ENCODE measurements at places on chromosomes 6 and 20.

- DNase-seq = no peak
Measured at GRCh38 chr6:19454001-19454720, 383.0 kb upstream of the ID4 start.

- peak; percentile 79 for DNase-seq
Measured at GRCh38 chr6:155223646-155224451, 40.0 kb upstream of the CLDN20 start.

DNA sequence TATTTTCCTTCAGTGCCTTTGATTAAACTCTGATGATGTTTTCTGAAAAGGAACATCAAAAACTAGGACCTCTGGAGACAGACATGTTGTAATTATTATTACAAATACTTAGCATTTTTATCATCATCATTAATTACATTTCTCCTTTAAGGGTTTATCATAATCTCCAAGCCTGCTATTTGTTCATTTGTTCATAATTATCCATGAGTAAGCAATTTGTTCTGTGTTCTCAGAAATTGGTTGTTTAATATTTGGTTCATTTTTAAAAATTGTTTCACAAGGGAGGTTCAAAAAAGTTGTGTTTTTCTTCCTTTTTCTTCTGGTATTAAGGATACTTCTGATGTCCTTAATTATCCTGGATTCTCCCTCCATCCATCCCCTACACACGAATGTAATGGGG is 850.2 kb upstream of the FLRT3 start:
- DNase-seq = no peak

DNA sequence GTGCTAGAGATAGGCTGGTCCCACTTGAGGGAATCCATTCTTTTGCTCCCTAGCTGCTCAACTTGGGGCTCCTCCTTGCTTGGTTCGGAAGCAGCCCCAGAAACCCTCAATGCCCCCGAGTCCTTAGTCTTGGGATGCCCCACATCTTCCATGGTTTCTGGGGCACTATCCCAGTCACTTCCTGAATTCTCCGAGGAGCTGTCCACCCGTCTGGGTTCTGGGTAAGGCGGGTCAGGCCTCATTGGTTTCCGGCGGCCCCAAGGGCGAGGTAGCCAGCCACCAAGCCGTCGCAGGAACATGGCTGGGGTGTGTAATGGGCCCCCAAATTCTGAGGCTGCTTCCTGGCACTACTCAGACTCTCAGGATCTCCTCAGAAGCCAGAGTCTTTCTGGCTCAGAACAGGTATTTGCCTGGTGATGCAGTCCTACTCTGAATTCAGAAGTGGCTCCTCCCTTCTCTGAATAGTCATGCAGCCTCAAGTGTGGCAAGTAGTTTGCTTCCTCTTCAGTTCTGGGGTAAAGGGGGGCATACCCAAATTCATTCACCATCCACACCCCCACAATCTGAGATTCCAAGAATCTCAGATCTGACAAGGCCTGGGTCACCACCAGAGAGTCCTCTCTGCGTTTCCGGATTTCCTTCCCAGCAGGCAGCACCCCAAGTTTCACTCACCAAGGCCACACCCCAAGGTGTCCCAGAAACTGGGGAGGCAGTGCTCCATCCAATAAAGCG is 763 bp downstream of the C6orf47 start:
- no peak for DNase-seq

DNA sequence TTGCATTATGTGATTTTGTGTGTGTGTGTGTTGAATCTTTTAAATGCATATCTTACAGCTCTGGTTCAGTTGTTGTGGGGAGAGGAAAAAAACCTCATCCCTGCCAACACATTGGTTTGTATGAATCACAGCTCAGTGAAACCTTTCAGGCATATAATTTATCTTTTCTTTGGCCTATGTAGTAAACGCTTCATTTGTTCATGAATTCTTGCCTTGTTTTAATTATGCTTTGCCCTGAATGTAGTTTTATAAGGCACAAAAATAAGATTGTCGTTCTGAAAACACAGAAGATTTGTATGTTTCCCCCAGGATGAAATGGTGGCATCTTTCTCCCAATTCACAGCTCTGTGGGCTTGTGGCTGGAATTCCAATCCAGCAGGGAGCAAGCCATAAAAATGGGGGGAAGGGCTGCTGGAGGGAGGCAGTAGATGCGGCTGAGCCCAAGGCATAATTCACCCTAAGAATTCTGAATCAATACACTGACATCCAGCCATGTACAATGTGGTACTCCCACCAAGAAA is 45.1 kb downstream of the BCAS1 start:
- DNase-seq = no peak

- DNase-seq = no peak
Measured at GRCh38 chr6:328924-329323, 36.6 kb downstream of the DUSP22 start.

GRCh38 chr6:52497652-52498408 is 77.7 kb downstream of the EFHC1 start:
- DNase-seq = no peak

- DNase-seq = no peak
Measured at GRCh38 chr20:46850416-46850815, 44.2 kb upstream of the EYA2 start.

DNA sequence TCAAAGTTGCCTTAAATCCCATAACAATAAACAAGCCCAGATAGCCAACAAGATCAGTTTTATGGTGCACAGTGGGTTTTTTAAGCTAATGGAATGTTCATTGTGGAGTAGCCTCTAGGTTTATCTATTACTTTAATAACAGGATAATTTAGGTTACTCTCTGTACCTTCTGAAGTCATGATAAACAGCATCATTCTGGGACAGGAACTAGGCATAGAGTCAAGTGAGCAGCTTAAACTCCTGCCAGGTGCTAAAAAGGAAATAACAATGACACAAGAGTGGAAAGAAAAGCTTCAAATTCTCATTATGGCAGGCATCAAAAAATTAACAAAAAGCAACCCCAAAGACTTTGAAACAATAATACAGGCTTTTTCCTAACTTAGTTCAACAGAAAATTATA is 228.8 kb downstream of the HACE1 start:
- no peak for DNase-seq

DNA sequence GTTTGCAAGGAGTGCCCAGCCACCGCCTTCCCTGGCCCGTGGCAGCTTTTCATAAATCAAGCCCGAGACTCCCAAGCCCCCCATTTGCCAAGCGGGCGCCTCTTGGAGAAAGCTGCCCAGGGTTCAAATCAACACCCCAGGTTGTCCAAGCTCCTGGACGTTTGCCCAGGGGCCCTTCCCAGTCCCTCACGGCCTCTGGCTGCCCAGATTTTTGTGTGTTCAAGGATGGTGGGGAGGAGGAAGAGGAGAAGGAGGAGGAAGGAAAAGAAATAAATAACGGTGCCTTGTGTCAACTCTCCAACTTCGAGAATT is 20.6 kb upstream of the NFATC2 start:
- DNase-seq = no peak

GRCh38 chr6:144435602-144436426 is 150.7 kb downstream of the UTRN start:
- DNase-seq = no peak

DNA sequence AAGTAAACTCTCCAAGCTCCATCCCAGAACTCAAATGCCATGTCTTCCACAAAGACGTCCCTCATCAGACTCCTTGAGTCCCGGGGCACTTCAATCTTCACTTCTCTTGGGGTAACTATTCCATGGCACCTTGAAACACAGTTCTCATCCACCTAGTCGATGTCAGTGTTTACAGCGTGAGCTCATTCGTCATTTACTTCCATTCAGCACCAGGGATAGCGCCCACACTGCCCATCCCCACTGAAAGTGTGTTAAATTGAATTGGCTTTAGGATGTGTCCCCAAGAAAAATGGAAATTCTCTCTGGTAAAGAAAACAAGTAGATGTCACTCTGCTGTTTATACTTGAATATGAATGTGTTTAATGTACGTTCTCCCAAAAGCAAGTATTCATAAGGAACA is 31.3 kb downstream of the KCNK15 start:
- DNase-seq = peak; percentile 31

DNA sequence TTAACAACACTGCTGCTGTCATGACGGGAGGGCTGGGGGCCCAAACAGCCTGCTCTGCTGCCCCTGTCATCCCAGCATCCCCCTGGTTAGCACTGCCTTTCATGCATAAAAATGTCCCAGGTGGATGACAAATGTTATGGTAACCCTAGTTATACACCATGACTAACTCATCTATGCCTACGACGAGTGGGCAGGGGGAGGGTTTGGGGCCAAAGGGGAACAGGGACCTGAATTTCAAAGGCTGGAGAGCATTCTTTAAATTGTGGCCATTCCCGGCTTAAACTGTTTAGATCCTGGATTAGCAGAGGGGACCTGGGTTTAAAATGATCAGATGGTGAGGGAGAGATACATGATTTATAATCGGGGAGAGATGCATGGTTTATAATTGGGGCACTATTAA is 24.4 kb downstream of the GNAS-AS1 start:
- no peak for DNase-seq

- DNase-seq = no peak
Measured at GRCh38 chr20:1306316-1307135, 22.4 kb downstream of the SDCBP2 start.

GRCh38 chr6:44228836-44229235 is 5.4 kb downstream of the SLC29A1 start:
- no peak for DNase-seq

DNA sequence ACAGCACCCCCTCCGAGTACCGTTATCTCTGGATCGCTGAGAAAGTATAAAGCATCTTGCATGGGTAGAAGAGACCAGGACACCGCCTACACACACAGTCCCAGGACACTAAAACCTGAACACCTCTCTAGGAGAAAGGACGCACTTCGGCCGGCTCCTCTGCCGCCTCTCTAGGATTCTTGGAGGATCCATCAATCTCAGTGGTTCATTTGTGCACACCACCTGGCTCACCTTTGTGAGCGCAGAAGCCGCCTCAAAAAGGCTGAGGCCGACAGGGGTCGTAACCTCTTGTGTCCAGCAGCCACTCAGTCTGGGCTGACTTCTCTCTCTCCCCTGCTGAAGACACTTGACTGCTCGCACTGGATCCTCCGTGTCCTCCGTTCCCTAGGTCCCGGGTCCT is 13.5 kb downstream of the ZSCAN23 start:
- DNase-seq = no peak

GRCh38 chr6:56799989-56800388 is 154.9 kb upstream of the BEND6 start:
- DNase-seq = no peak

DNA sequence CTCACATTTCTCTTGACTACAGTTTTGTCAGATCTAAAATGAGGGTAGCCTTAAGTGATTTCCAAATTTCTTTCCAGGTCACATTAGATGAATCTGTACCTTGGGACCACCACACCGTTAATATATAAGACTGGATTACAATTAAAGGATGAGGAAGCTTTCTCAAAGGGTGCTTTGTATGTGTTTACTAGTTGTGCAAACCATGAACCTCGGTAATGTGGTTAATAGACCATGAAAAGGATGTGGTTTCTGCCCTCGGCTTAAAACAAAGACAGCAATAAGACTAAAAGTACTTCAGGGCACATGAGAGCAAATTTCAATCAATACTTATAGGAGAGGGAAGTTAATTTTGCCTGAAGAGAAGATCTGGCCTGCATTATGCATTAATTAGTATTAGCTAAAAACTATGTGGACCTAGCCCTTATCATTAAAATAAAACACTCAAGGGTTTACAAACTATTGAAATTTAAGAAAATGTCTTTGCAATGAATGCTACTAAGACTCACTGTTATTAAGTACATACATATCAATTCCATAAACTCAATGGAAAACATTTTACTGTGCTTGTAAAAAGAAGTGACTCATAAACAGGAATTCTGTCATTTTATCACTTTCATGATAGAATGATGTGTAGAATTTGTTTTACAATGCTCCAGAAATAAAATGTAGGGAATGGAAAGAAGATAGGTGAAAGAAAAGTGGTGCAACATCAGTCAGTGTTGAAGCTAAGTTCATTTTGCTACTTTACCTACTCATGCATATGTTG is 936 bp upstream of the TMX4 start:
- DNase-seq = peak; percentile 23

DNA sequence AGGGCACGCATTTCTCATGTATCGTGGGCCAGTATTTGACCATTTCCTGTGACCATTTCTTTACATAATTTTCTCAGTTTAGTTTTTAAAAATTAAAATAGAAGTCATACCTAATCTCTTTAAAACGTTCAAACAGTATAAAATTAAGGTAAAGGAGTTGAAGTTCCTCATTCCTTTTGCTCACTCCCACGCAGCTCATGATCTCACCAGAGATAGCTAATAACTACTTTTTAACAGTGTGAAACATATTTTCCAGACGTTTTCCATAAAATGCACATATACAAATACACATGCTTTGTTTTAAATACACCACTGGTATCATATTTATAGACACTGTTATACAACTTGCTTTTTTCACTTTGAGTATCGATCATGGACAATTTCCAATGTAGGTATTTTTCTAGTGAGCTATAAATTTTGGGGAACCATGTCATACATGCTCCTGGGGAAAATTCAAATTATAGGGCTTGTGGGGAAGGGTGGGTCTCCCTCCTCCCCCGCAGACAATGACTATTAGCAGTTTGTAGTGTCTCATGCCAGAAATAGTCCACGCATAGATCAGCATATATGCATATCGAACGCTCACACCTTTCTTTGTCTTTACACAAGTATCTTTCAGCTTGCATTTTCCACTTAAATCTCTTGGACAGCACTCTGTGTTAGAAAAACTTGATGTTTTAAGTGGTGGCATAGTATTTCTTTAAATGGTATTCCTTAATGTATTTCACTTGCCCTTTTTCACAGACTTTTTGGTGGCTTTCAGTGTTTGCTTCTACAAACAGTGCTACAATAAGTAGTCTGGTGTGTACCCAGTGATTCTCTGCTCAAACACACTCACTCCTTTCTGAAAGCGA is 145.5 kb upstream of the ZNF217 start:
- DNase-seq = no peak

DNA sequence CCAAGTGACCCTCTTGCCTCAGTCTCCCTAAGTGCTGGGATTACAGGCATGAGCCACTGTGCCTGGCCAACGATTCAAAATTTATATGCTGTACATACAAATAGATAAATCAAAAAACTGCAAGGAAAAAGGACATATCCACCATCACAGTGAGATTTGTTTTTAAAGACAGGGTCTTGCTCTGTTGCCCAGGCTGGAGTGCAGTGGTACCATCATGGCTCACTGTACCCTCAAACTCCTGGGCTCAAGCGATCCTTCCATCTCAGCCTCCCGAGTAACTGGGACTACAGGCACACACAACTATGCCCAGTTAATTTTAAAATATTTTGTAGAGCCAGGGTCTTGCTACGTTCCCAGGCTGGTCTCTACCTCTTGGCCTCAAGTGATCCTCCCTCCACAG is 61.5 kb downstream of the MAP3K7 start:
- no peak for DNase-seq

- no peak for DNase-seq
Measured at GRCh38 chr6:21753241-21754108, 159.9 kb downstream of the SOX4 start.

GRCh38 chr6:108689272-108690161 is 128.8 kb downstream of the FOXO3 start:
- DNase-seq = no peak

GRCh38 chr6:55937261-55937947 is 62.0 kb upstream of the BMP5 start:
- no peak for DNase-seq
